ENCODE measurements at places on chromosomes 3 and 15.
A peak's percentile ranks its signal among the peaks of the same experiment; 100 is the strongest.

- no peak for DNase-seq
These were observed 85.1 kb upstream of the FLNB start for GRCh38 chr3:57923101-57923500.

DNA sequence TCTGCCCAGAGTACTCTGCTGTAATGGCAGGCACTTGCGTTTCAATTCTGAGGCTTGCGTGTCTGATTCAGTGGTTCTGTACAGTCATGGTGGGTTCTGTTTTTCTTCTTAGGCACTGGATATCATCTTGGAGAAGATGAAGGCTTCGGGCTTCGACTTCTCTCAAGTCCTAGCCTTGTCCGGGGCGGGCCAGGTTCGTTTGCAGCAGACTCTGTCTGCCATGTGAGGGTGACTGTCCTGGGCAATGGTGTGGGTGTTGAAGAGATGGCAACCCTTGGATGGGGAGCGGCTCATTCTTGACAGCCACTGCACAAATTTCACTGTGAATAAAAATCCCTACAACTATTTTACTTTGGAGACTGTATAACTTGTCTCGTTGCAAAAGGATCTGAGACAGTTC, 16.2 kb downstream of the XYLB start:
- DNase-seq: no peak

DNA sequence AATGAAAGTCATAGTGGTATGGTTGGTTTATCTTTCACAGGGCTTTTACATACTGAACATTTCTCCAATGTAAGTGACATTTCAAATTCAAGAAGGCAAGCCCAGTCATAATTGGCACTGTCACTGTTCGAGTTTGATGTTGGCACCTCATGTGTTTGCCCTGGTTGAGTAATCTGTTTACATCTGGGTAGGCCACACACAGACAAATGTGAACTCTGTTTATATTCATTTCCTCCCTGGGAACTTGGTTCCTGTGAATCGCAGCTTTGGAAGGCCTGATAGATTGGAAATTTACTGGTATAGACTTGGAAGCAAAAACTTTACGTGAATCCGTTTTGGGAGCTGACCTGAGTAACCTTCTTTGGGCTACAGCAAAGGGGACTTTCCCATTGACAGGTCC, 395.2 kb upstream of the AZI2 start:
- no peak for DNase-seq

- DNase-seq: no peak
These were observed 49.0 kb downstream of the DZIP1L start for GRCh38 chr3:138066383-138066782.

DNA sequence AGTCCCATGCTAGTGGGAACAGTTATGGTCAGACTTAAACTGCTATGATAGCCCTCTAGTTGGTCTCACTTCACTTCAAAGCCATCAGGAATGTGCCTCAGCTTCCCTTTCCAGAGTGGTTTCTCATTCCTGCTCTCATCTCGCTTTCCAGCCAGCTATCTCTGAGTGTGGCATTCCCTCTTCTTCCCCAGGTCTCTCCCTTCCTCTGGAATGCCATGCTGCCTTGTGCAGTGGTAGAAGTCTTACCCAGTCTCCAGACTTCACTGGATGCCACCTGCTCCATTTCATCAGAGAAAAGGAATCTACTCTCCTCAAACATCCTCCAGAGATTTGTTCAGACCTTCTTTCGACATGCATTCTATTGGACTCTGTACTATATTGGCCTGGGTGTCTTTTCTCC, 83.0 kb downstream of the AGBL1 start:
- no peak for DNase-seq

DNA sequence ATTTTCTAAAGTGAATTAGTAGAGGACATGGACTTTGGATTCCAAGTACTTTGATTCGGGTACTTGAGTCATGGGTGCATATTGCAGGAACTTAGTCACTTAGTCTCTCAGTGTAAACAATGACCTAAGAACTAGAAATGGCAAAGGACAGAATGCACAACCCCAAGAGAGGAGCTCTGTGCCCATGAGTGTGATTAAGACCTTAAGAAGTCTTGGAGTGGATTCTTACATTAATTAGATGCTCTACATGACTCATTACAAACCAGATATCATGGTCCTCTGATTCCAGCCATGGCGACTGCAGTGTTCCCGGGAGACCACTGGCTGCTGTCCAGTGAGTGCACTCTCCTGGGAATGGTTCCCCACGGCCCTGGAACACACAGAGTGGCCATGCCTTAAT, 251.5 kb downstream of the GABRG3 start:
- peak; percentile 26 for DNase-seq

GRCh38 chr15:78317145-78317836, 17.9 kb upstream of the SKIC8 start:
- DNase-seq: no peak

DNA sequence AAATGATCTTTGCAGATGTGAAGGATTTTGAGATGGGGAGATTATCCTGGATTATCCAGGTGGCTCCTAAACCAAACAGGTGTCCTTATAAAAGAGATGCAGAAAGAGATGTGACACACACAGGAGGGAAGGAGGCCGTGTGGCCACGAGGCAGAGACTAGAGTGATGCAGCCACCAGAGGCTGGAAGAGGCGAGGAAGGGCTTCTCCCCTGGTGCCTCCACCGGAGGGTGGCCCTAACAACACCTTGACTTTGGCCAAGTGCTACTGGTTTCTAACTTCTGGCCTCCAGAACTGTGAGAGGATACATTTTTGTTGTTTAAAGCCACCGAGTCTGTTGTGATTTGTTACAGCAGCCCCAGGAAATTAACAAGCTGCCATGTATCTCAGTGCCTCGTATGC, 127.1 kb downstream of the ASB7 start:
- no peak for DNase-seq

DNA sequence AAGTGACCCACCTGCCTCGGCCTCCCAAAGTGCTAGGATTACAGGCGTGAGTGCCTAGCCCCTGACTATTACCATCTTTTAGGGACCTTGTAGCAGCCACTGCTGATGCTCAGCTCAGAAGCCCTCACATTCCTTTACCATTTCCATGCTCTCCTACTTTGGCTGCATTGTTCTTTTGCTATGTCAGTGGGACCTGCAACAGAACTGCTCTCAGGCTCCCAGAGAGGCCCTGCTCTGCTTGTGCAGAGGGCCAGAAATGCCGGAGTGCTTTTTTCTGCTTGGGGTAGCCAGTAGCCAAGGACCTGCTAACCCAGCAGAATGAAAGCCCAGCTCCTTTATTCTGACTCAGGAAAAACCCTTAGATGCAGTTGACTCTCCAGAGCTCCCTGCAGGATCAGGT, 18.3 kb upstream of the PROK2 start:
- DNase-seq: no peak
